Central memory CD4-positive, alpha-beta T cell (primary cell): ENCODE measurements at places on chromosomes 1 and 21.

GRCh38 chr1:175217721-175218531 lies 25.4 kb upstream of the KIAA0040 start:
- no peak for DNase-seq

DNA sequence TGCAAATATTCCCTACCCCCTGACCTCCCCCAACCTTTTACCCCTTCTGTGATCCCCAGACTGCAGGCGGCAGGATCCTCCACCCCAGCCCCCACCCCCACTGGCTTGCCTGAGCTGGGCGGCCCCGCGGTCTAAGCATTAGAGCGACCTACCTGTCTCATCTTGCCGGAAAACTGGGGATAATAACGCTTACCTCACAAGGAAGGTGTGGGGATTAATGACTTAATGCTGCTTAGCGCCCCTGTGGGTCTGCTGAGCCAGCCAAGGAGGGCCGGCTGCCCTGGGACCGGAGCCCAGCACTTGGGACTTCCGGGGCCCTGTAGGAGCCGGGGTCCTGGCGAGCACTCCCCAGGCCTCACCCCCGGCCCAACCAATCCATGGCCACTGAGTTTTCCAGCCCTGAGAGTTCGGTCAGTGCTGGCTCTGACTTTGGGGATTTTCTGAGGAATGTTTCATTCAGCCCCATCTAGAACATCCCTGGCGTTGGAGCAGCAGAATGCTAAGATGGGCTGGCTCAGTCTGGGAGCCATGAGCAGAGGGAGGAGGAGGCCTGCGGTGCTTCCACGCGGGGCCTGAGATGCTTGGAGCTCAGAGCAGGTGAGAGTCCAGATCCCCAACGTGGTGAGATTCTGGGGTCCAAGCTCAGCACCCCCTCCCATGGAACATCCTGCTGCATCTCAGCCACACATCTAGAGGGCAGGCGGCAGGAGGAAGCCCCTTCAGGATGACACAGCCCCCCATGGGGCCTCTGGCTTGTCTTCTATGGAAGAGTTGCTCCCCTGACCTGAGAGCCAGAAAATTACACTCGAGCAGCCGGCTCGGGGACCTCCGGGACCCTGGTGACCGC lies 97.9 kb downstream of the RIPK4 start:
- no peak for DNase-seq

DNA sequence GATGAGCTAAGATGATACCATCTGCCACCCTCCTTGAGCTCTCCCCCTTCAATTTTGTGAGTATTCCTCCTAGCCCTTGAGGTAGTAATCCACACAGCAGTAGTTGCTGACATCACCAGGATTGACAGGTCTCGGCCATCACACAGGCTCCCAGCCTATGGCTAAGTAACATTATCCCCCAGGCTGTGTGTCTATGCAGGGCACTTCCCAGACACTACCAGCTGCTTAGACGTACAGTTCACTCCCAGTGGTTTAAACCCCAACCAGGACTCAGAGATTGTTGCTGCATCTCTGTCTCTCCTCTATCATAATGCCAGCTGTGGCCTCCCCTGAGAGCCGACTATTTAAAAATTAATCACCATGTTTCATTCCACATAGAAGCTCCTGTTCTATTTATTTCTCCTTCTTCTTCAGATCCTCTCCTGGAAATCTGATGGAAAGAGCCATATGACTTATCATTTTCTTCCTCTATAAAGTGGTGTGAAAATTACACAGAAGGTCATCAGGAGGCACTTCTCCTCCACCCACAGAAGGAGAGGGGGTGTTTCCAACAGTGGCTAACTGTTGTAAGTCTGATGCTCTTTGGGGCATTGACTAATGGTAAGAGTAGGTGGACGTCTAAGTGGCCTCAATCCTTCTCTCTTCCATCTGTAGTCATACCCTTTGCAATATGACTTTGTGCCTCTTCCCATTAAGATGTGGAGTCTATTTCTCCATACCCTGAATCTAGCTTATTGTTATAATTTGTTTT lies 396.3 kb downstream of the SETD4 start:
- no peak for DNase-seq

GRCh38 chr1:153422450-153423068 lies 6.2 kb downstream of the S100A7A start:
- DNase-seq, result peak; percentile 50

GRCh38 chr21:41580758-41581554 lies 73.0 kb upstream of the TMPRSS2 start:
- no peak for DNase-seq

DNA sequence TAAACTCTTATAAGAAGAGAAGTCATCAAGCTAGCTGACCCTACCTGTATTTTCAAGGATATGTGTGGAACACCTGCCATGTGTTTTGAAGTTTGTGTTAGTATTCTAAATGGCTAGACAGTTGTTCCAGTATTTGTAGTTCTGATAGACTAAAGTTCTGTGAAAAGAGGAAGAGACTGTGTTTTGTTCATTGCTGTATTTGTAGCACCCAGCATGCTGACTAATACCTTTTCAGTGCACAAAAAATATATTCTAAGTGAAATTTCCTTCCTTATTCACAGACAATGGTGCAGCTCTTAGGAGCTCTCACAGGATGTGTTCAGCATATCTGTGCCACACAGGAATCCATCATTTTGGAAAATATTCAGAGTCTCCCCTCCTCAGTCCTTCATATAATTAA lies 8.2 kb upstream of the METTL18 start:
- no peak for DNase-seq

DNA sequence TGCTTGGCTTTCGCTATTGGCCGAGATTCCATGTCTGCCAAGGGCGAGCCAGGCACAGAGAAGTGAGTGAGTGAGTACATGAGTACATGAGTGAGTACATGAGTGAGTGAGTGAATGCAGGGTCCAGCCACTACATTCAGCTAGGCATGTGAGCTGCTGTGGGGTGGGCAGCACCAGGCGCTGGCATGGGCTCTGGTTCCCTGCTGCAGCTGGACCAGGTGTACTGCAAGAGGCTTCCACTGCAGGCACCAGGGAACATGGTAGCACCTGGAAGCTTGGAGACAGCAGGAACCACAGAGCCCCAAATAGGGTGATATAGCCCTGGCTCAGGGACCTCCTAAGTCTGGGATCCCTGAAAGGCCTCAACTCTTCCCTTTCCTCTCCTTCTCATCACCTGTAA lies 330.2 kb downstream of the USP25 start:
- no peak for DNase-seq

DNA sequence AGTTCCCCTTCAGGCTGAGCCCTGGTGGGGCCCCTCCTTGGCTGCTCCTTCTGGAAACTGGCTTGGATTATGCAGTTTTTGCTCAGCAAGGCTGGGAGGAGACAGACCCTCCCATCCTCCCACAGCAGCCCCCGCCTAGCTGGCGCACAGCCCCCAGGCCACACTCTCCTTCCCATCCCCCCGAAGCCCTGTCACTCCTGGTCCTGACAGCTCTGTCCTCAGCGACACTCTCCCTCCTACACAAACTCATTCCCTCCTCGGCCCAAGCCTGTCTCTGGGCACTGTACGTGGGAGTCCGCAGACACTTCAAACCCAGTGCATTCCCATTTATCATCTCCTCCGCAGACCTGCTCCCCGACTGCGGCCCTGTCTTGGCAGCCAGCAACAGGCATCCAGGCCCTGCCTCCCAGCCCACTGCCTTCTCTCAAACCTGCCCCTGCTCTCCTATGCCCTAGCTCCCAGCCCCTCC lies 25.0 kb upstream of the EPHB2 start:
- no peak for DNase-seq
